Epithelial cell of proximal tubule (primary cell): ENCODE measurements at places on chromosomes 4 and X. TPM values are rescaled to one million over a fixed set of nuclear protein-coding genes. Genes with fewer than 3 reads are reported as not detected.

The CXCL1 gene
- total RNA-seq: 100 and 158 TPM in 2 replicates

- no peak for DNase-seq
Observed at GRCh38 chrX:153875391-153876111, 10.4 kb downstream of the L1CAM start.

The BGN gene
- total RNA-seq: 0.69 TPM in 1 of 2 replicates, not detected in the other

The CCDC158 gene
- 0.17 TPM in 1 of 2 replicates, not detected in the other for total RNA-seq

DNA sequence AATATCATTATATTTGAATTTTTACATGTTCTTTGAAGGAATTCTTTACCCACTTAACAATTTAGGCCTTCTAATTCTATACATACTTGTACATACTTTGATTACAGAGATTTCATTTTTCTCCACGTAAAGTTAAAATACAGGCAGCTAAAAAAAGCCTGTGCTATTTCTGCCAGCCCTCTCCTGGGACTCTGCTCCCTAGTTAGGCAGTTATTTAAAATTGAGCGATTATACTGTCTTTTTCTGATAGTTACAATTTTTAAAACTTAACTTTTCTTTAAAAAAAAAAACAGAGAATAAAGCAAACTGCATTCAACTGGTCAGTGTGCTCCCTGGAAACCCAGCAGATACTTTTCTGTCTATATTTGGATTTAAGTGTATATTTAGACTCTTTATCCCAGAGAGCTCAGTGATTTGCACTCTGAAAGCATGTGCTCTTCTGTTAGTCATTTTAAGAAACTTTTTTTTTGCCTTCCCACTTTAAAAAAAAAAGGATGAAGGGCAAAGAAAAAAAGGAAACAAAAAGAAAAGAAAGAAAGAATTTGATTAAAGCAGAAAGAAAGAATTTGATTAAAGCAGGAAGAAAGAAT, 18.1 kb upstream of the FAM241A start:
- DNase-seq: no peak

DNA sequence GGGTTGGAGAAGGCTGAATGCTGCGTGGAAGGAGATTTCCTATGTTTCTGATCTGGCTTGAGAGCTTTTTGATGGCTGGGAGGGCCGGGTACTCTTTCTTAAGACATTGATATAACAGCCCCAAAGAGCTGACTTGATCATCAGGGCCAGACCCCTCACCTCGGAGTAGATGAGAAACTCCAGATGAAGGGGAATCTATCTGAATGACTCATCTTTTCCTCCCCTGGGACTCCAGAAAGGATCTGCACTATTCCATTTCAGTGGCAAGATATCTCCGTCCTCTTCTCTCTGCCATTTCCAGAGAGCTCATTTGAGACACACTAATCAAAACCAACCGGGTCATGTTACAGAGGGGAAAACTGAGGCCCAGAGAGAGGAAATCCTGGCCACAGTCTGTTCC, 92.9 kb upstream of the MSX1 start:
- no peak for DNase-seq

- no peak for DNase-seq
Observed at GRCh38 chr4:129583868-129584267, 487.9 kb downstream of the C4orf33 start.

GRCh38 chr4:169313732-169314131, 43.0 kb upstream of the SH3RF1 start:
- no peak for DNase-seq
